Motor neuron (in vitro differentiated cells): ENCODE measurements at places on chromosomes 1 and 21.

- no peak for ATAC-seq
These were observed 142.1 kb downstream of the KCNT2 start for GRCh38 chr1:196466166-196466565.

DNA sequence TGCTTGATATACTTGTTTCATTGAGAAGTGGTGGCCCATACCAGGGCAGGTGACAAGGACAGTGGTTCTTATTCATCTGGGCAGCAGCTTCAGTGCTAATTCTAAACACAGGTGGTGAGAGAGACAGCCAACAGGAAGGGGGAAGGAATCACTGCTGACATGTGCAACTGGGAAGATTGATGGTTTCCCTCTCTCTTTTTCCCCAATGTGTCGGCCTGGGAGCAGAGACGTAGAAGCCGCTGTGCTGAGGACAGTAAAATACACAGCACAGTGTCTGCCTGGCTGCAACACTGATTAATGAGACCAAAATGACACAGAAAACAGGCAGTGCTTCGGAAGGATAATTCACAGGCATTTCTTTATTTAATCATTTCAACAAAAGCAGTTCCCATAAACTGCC lies 48.8 kb downstream of the WARS2 start:
- peak; percentile 99 for ATAC-seq

DNA sequence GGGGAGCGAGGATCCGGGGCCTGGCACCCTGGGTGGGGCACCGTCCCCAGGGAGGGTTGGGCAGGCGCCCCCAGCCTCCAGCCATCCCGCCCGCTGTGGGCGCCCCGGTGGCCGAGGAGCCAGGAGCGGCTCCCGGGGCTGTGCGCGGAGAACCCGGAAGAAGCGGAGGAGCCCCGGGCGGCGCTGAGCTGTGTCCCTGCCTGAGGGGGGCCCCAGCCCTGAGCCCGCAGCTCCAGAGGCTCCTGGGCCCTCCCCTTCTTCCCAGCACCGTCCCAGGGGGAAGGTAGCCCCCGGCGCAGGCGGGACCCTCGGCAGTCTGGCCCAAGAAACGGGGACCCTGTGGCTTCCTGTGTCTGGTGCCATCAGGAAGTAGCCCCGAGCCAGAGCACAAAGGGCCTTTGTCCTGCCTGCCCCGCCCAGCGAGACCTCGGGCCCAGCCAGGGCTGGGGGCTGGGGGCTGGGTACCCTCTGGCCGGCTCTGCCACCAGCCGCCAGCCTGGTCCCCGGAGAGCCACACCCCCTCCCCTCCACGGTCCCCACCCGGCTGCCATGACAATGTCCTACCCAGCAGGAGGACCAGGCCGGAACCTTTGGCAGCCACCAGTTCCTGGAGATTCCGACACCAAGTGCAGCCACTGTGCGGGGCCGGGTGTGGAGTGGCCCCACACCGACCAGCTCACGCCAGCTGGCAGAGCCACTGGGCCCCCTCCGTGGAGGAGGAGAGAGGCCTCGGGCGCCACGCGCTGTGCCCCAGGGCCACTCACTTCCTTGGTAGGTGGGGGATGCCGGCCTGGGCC lies 15.6 kb upstream of the TTLL10 start:
- peak; percentile 58 for ATAC-seq

- ATAC-seq: no peak
These were observed 5.4 kb downstream of the CPLANE2 start for GRCh38 chr1:16231331-16232315.

DNA sequence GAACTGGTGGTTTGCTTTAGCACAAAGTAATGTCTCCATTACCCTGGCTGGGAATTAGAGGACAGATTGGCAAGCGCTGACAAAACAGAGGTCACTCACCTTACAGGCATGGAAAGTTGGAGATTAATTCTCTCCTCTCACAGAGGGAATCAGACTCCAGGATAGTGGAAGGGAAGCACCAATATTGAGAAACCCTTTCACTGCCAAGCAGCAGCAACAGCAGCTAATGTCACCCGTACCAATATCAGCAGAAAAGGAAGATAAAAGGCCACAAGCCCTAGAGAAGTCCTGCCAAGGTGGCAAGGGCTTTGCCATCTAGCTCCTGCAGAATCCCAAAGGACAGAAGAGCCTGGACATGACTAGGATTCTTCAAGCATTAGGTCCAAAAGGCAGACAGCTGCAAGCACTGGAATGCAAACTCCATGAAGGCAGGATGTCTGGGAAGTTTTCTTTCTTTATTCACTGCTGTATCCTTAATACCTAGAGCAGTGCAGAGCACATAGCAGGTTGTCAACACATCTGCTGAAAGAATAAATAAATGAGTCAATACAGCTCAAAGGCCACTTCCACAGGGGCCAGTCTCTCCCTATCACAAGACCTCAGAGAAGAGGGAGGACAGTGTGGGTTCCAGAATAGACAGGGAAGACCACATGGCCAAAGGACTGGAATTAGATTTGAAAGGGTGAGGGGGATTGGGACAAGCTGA lies 57.2 kb downstream of the ERI3 start:
- ATAC-seq: no peak

- no peak for ATAC-seq
These were observed 2.2 kb upstream of the EPHA2 start for GRCh38 chr1:16158025-16158424.

DNA sequence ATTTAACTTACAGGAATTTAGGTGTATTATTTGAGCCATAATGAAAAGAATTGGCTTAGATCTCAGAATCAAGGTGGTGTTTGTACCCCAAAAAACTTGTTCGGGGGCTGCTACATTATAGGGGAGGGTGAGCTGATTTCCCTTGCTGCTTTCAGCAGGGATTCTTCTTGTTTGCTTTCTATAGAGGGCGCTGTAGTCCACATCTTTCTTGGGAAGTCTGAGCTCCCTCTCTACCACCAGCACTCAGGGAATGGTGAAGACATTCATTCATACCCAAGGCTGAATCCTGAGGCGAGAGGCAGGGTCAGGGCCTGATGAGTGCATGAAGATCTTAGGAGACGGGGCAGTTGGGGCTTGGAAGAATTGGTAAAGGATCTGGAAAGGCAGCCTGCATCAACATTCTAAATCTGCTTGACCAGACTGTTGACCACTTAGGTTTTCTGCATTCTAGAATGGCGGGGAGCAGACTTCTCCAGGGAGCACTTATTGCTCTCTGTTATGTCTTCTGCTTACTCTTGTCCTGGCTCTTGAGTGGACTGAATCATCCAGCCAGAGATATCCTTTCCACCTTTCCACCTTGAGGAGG lies 18.9 kb downstream of the SPATA46 start:
- ATAC-seq: peak; percentile 73

DNA sequence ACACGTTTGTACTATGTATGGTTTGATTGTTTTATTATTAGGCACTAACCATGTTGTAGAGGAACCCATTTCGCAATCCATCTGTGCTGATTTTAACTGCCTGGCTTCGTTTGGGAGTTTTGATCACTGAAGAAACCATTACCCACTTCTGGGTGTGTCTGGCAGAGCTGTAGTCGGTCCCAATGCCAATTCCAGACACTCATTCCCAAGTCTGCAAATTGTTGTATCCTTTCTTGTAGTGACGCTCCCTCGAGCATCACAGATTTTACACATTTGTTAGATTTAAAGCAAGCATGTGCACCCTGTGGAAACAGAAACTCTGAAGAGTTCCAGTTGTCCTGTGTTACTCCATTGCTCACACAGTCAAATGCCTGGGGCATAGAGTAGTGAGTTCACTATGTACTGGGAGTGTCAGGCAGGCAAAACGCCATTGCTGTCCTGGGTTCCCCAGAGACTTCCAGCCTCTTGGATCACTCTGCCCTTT lies 31.0 kb upstream of the EFCAB14 start:
- no peak for ATAC-seq

GRCh38 chr1:208855403-208855802 lies 611.2 kb upstream of the PLXNA2 start:
- ATAC-seq: no peak

- ATAC-seq: no peak
These were observed 34.6 kb upstream of the NID1 start for GRCh38 chr1:236099355-236099974.

DNA sequence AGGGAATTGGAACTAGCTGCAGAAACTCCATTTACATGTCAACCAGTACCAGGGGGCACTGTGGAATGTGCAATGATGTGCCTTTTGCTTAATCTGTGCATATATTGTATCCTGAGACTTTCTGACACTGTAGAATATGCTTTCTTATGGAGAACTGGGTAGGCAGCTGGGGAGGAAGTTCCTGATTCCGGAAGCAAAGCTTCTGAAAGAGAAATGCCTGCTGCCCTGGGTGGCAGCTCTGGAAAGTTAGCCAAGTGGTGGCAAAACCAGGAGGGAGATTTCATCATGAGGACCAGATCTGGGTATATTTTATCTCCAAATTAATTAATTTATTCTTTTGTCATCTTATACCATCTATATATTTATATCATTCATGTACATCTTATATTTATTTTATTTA lies 116.7 kb downstream of the XCL2 start:
- ATAC-seq: no peak

DNA sequence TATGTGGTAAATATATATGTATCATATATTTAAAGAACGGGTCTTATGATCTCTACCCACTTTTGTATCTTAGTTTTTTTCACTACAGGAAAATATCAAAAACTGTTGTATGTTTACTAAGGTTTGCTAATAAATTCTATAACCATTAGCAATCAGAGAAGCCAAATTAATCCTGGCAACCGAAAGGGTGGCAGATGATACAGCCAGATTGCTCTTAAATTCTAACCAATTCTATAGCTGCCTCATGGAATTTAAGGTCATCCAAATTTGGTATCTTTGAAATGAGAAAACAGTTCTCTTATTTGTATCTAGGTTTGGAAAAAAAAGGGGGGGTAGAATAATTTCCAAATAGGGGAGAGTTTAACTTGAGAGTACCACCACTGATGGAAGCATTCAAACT lies 591.2 kb downstream of the SMYD3 start:
- no peak for ATAC-seq

GRCh38 chr1:208864366-208864965 lies 620.3 kb upstream of the PLXNA2 start:
- no peak for ATAC-seq

GRCh38 chr1:17194133-17194475 lies 10.8 kb upstream of the PADI1 start:
- ATAC-seq: no peak

GRCh38 chr1:89719502-89720306 lies 86.8 kb downstream of the LRRC8C start:
- ATAC-seq: no peak

- ATAC-seq: no peak
These were observed 103.9 kb downstream of the CASZ1 start for GRCh38 chr1:10692401-10693021.

DNA sequence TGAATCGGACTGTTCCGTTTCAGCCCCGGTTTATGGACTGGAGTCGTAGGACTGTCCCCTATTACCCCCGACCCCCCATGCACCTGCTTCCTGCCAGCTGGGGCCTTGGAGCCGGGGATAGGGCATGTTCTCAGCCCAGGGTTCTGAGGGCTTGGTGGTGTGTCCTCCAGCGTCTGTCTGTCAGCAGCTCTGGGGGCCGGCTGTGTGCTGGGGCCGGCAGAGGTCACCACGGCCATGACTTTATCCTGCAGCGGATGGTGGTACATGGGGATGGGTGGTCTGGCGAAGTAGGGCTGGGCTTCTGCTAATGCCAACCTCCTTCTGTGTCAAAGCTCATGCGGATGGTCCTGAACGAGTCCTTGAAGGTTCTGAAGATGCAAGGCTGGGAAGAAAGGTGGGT lies 5.5 kb downstream of the RRP1 start:
- no peak for ATAC-seq

- ATAC-seq: peak; percentile 98
These were observed 16.1 kb upstream of the PSMD4 start for GRCh38 chr1:151238467-151238739.

DNA sequence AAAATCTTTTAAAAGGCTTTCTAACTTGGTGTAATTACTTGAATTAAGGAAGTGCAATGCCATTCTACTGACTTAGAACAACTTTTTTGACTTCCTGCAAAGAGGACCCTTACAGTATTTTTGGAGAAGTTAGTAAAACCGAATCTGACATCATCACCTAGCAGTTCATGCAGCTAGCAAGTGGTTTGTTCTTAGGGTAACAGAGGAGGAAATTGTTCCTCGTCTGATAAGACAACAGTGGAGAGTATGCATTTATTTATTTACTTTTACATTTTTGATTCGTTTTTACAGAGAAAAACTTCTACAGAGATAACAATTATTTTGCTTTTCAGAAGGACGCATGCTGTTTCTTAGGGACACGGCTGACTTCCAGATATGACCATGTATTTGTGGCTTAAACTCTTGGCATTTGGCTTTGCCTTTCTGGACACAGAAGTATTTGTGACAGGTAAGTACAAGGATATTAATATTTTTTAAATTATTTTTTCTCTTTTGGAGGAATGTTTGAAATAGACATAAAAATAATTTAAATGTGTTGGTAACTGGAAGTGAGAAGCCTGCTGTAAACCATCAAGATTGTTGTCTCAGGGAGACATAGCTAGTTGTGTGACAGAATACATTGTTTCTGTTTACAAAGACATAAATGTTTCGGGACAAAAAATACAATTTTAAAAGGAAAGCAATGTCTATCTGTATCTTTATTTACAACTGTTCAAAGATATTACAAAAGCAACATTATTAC lies at the start of gene PTPRC:
Gene PTPRC (plus strand): TSS at position 147 of the 742 bp plus-strand sequence. CDS start 229 bp downstream, at position 376.
- ATAC-seq: no peak

DNA sequence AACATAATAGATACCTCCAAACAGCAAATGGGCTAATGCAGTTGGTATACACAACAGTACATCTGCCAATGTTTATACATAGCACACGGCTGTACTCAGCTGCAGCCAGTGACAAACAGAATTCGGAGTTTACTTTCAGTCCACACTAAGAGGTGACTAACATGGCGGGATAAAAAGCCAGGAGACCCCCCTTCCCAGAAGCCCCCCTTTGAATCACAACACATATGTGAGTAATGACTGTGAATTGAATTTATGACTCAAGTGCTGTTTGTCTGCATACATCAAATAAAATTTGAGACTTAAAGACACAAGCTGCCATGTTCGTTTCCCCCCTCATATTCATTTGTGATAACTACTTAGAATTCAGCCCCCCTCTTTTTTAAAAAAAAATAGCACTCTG lies 113.2 kb downstream of the RUNX1 start:
- ATAC-seq: no peak

DNA sequence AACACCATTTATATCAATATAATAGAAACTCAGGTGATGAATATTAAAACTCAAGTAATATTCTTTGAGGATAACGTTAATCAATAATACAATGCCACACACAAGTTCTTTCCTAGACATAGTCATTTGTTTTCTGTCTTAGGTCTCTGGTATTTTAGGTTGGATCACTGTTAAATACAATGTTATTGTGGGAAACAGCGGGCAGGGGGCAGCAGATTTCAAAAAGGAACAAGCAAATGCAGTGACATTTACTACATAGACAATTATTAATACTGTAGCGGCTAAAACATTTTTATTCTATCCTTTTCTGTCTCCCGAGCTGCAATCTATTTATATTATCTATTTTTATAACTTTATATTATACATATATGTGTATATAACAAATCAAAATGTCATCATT lies 186.4 kb upstream of the ZNHIT6 start:
- peak; percentile 70 for ATAC-seq

DNA sequence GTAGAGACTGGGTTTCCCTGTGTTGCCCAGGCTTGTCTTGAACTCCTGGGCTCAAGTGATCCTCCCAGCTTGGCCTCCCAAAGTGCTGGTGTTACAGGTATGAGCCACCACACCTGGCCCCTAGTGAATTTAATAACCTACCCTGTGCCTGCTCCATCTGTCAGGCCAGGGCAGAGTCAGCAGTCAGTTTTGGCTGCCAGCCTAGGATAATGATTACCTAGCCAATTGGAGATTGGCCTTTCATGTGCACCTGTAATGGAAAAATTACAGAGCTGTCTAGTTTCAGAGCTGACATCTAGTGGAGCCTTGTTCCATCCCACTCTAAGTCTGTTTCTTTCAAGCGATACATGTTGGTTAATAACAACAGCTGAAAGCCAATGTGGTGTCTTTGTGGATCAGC lies 92.0 kb downstream of the DIRAS3 start:
- ATAC-seq: no peak
